ENCODE measurements at places on chromosomes 12 and 14.

DNA sequence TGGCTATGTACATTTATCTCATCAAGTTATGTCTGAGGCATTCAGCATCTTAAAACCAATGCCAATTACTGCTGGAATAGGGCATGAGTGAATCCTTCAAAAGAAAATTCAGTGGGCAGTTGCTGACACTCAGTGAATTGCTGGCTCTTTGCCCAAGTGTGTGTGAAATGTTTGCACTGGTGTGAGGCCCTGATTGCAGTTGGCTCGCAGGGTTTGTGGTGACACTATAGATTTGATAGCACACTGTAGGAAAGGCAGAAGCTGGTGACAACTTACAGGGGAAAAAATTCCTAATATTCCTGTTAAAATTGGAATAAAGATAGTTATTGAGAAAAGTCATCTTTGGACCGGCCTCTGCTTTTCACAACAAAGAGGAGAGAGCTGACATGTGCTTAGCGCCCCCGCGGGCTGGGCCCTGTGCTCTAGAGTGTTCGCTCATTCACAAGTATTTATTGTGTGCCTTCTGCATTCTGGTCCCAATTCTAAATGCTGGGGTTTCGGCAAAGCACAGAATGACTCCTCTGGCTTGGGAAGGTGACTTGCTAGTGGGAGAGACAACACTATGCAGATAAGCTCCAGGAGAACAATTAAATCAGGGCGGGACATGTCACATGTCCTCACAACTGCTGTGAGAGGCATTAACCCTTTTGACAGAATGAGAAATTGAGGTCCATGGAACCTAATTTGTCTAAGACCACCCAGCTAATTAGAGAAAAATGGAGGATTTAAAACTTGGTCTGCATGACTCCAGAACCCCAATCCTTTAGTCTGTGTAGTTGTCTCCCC is 418.7 kb downstream of the NPAS3 start:
- no peaks in the 10 kb centered on the region for H3K27me3 ChIP-seq
- H3K36me3 ChIP-seq: no peaks in the 10 kb centered on the region
- H3K4me3 ChIP-seq: no peak overlapping the region
- H3K4me1 ChIP-seq: no peaks in the 10 kb centered on the region
- no peak for DNase-seq
- H3K27ac ChIP-seq: no peak overlapping the region

GRCh38 chr12:28025821-28026505 is 53.4 kb upstream of the PTHLH start:
- no peaks in the 10 kb centered on the region for H3K36me3 ChIP-seq
- no peak overlapping the region for H3K27ac ChIP-seq
- no peaks in the 10 kb centered on the region for H3K27me3 ChIP-seq
- no peaks in the 10 kb centered on the region for H3K4me1 ChIP-seq
- H3K4me3 ChIP-seq: no peak overlapping the region

DNA sequence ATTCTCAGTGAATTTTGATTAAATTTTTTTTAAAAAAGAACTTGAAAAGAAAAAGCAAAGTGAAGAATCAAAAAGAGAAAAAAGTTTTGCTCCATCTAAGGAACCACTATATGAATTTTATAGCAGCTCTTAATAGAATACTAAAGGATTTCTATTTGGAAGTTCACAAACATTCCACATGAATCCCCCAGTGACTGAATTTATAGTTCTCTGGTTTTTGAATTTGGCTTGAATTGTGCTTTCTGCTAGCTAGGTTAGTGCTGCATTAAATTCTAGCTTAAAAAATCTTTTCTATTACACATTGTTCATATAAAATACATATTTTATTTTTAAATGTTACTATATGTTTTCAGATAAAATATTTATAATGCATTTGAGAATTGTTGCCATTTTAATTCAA is 675.4 kb downstream of the RERGL start:
- no peak overlapping the region for H3K27ac ChIP-seq
- H3K27me3 ChIP-seq: no peaks in the 10 kb centered on the region
- H3K4me1 ChIP-seq: no peaks in the 10 kb centered on the region
- no peak for DNase-seq
- no peak overlapping the region for H3K4me3 ChIP-seq
- no peaks in the 10 kb centered on the region for H3K36me3 ChIP-seq

DNA sequence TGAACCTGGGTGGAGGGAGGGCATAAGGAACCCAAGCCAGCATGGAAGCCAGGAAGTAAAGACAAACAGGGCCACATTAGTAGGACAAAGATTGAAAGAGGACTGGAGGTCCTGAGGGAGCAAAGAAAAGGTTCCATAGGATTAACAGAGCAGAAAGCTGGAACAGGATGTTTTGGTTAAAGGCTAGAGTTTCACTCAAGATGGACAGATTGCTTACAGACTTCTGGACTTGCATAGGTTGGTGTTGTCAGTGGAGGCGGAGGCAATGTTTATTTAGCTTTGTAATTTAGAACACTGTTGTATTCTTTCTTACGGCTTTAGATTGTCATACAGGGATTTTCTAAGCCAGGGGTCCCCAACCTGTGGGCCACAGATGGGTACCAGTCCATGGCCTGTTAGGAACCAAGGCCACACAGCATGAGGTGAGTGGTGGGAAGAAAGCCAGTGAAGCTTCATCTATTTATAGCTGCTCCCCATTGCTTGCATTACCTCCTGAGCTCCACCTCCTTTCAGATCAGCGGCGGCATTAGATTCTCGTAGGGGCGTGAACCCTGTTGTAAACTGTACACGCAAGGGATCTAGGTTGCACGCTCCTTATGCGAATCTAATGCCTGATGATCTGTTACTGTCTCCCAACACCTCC is 31.3 kb downstream of the ZNF664 start:
- no peak for DNase-seq
- no peak overlapping the region for H3K27ac ChIP-seq
- H3K4me1 ChIP-seq: peaks cover 42% of the 10 kb centered on the region
- H3K36me3 ChIP-seq: peaks cover 39% of the 10 kb centered on the region
- no peak overlapping the region for H3K4me3 ChIP-seq

- no peak overlapping the region for H3K27ac ChIP-seq
- no peaks in the 10 kb centered on the region for H3K4me1 ChIP-seq
- no peak for DNase-seq
- H3K36me3 ChIP-seq: no peaks in the 10 kb centered on the region
- H3K4me3 ChIP-seq: no peak overlapping the region
These were observed 4.9 kb upstream of the GTSF1 start for GRCh38 chr12:54478270-54478669.

DNA sequence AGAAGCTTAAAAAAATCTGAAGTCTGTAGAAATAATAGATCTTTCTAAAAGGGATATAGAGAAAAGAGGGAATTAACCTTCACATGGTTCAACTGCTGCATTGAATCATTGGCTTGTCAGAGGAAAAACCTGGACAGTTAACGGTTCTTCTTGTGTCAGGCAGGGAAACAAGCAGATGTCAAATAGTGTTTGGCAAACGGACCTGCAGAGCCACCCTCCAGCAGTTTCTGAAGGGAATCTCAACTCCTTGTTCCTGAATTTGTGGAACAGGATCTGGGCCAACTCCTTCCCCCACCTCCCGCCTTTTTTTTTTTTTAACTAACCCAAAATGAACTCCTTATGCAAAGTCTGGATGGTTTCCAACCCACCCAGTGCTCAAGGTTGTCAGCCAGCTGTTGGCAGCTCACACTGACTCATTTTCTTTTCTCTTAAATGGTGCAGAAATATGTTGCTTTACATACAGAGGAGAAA is 187.3 kb downstream of the CAND1 start:
- no peaks in the 10 kb centered on the region for H3K27me3 ChIP-seq
- H3K36me3 ChIP-seq: no peaks in the 10 kb centered on the region
- H3K4me3 ChIP-seq: no peak overlapping the region
- no peaks in the 10 kb centered on the region for H3K4me1 ChIP-seq
- H3K27ac ChIP-seq: no peak overlapping the region

DNA sequence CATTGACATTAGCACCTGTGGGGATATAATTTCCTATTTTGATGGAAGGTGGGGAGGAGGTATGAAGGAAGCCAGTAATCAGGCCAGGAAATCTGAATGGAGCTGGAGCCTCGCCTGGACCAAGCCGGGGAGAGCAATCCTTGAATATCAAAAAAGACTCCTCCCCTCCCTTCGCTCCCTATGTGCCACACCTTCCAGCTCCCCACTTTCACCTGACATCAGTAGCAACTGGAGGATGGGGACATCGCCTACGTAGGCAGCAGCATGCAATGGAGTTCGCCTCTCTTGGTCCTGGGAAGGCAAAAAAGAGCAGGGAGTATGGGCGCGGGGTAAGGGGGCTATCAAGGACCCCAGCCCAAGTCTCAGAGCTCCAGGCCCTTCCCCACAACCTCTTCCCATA is 1.1 kb downstream of the ANKRD52 start:
- H3K4me3 ChIP-seq: peak overlapping the region; percentile 69
- H3K27me3 ChIP-seq: no peaks in the 10 kb centered on the region
- H3K27ac ChIP-seq: no peak overlapping the region
- H3K4me1 ChIP-seq: peaks cover 23% of the 10 kb centered on the region

- H3K4me1 ChIP-seq: no peaks in the 10 kb centered on the region
- DNase-seq: no peak
- H3K36me3 ChIP-seq: no peaks in the 10 kb centered on the region
- H3K27me3 ChIP-seq: no peaks in the 10 kb centered on the region
- no peak overlapping the region for H3K4me3 ChIP-seq
- no peak overlapping the region for H3K27ac ChIP-seq
These were observed 113.6 kb downstream of the KSR2 start for GRCh38 chr12:117855165-117855564.

GRCh38 chr14:102187568-102188001 is 47.9 kb downstream of the WDR20 start:
- DNase-seq: no peak
- H3K4me3 ChIP-seq: no peak overlapping the region
- no peak overlapping the region for H3K27ac ChIP-seq
